Spinal cord (tissue), 10 donors: ENCODE measurements at places on chromosomes 16 and 17.

DNA sequence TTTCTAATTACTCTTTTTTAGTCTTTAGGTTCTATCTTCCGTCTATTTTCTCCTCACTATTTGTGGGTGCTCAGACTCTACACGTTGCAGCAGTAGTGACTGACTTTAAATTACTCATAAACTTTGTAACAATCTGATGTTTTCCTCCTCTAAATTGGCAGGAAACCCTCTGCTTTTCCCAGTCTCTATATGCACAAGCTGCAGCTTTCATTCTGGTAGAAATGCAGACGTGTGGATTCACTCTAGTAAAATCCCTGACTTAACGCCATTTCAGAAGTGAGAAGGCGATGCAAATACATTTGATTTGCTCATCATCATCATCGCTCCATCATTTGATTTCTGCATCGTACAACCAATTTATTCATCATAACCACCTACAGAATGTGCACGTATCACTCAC is 561.0 kb upstream of the ZFHX3 start:
- DNase-seq, result no peak

DNA sequence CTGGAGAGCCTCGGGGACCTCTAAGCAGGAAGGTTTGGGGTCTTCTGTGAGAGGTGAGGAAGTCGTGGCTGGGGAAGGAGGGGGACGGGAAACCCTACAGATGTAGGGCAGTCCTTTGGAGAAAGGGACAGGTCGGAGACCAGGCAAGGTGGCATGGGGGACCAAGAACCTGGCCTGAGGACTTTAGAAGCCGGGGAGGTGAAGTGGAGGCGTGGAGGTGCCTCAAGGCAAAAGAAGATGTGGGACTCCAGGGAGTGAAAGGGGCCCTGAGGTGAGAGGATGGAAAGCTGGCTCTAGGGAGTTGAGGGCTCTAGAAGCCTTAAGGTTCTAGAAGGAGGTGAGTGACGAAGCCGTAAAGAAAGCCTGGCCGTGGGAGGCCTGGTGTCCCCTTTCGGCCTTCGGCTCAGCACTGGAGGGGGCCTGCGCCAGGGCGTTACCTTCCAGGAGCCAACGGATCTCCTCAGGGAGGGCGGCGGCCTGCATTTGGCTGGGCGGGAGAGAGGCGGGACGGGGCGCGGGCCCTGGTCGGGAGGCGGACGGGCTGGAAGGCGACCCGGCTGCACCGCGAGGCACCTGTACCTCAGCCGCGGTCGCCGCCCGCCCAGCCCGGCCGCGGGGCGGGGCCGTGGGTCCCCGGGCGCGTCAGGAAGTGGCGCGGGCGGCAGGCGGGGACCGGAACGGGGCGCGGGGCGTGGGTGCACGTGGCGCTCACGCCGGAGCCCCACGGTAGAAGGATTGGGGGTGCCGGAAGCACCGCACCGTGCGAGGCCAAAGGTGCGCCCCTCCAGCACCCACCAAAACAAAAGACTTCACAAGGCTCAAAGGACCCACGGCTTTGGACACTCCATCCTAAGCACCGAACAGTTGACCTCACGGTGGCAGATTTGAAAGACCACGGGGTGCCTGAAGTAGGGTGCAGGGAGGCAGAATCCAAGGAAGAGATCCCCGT is at the start of gene SKAP1:
SKAP1 (minus strand) TSS at position 577 of the 949 bp plus-strand sequence.
- DNase-seq, result no peak

- DNase-seq, result no peak
Measured at GRCh38 chr16:74291577-74292208, 4.9 kb upstream of the PSMD7 start.

GRCh38 chr17:82338858-82339633 is 5.5 kb upstream of the SECTM1 start:
- no peak for DNase-seq

GRCh38 chr16:19974607-19975006 is 90.0 kb upstream of the GPRC5B start:
- DNase-seq, result no peak

DNA sequence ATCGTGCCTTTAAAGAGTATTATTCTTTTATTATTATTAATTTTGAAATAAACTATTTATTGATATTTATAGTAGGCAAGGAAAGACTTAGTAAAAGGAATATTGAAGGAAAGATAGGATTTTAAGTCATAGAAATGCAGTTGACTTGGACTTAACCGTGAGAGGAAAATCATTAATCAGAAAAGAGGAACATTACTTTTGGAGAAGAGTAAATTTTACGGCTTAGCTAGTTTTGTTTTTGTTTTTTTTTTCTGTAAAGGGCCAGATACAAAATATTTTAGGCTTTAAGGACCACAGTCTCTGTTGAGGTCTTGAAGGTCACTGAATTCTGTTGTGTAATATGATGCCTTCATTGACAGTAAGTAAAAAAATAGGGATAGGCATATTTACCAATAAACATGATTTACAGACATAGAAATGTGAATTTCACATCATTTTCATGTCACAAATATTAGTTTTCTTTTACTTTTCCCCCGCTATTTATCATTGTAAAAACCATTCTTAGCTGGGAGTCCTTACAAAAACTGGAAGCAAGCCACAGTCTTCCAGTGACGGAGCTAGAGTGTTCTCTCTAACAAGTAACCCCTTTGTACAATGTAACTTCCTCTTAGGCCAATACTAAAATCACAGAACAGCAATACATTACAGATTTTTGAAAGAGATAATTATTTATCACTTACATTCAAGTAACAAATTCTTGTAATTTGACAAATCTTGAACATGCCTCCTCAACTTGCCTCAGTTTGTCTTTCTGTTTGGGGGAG is 2.3 kb upstream of the KCNJ16 start:
- DNase-seq, result no peak

GRCh38 chr16:75340741-75341491 is 89.5 kb upstream of the BCAR1 start:
- no peak for DNase-seq

GRCh38 chr17:3903051-3903825 is 10.4 kb upstream of the CAMKK1 start:
- DNase-seq, result no peak

GRCh38 chr16:72877374-72878028 is 170.4 kb downstream of the ZFHX3 start:
- DNase-seq, result no peak

GRCh38 chr17:77441130-77441920 is 300.6 kb downstream of the SEC14L1 start:
- no peak for DNase-seq
